NCI-H2081 treated with DMSO at 0.1 percent for 48 hours (cell line): ENCODE measurements at places on chromosomes 6 and 20.

- peak; percentile 68 for DNase-seq
These were observed at the start of gene GFOD1 for GRCh38 chr6:13487122-13488014. GFOD1 (minus strand) TSS chr6:13487600; CDS start chr6:13486890, 710 bp downstream.

- no peak for DNase-seq
These were observed 35.9 kb upstream of the FAM50B start for GRCh38 chr6:3813150-3813780.

- no peak for DNase-seq
These were observed 10.4 kb downstream of the LAMA5 start for GRCh38 chr20:62356589-62357186.

GRCh38 chr6:81985191-81985590 lies 232.7 kb upstream of the TENT5A start:
- no peak for DNase-seq

- DNase-seq = no peak
These were observed 588.8 kb upstream of the ADGRB3 start for GRCh38 chr6:68046302-68046701.
